ENCODE measurements at places on chromosomes 6 and 20. TPM values are rescaled to one million over a fixed set of nuclear protein-coding genes. Genes with fewer than 3 reads are reported as not detected.

- DNase-seq: no peak
Measured at GRCh38 chr20:62056377-62056776, 9.3 kb downstream of the TAF4 start.

Gene PLN
- total RNA-seq: not detected

GRCh38 chr20:53444401-53445149, 149.1 kb downstream of the ZNF217 start:
- DNase-seq: no peak

DNA sequence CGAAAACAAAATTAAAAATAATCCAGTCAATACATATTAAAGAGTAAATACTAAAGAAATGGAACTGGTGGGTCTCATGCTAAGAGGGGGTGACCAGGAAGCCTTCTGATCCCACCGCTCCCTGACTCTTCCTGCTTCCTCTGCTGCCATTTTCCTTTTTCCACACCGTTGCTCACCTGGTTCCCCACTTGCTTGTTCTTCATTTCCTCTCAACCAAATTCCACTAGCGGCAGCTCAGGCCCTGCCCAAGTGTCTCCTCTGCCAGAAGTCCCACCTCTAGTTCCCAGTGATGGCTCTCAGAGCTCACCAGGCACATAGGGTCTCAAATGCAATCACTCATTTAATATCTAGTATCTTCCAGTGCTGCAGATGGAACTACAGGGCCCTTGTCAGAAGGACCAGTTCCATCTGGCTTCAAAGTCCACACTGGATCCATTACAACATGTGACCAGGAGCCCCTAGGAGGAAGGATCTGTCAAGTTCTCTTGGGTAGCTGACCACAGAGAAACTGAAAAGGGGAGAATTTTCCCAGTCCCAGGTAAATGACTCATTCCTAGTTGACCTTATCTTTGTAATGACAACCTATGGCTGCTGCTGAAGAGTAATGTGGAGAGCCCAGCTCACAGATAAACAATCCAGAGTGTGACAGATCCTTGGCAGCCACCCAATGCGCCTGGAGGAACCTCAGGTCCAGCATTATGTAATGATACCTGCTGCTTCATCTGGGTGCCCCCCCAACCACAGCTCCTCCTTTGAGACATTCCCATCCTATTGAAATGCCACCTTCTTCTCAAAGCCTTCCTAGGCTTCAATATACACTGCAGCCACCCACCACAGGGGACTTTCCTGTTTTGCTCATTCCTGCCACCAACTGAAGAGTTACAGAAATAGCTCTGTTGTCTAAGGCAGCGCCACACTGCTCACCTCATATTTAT, 38.2 kb downstream of the ELMO2 start:
- no peak for DNase-seq

DNA sequence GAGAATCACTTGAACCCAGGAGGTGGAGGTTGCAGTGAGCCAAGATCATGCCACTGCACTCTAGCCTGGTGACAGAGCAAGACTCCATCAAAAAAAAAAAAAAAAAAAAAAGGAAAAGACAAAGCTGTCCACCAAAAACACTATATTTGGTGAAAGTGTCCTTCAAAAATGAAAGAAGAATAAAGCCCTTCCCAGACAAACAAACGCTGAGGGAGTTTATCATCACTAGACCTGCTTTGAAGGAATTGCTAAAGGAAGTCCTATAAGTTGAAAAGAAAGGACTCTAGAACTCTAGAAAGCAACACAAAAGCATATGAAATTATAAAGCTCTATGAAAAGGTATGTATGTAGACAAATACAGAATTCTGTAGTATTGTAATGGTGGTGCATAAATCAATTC, 98.8 kb downstream of the SEL1L2 start:
- DNase-seq: no peak

Gene CRISP2
- total RNA-seq: 0.23 TPM

Gene SLC32A1
- total RNA-seq: not detected

Gene NKX2-4
- 3.8 TPM for total RNA-seq

- DNase-seq: peak; percentile 12
Measured at GRCh38 chr20:37567671-37568588, 40.3 kb upstream of the BLCAP start.

DNA sequence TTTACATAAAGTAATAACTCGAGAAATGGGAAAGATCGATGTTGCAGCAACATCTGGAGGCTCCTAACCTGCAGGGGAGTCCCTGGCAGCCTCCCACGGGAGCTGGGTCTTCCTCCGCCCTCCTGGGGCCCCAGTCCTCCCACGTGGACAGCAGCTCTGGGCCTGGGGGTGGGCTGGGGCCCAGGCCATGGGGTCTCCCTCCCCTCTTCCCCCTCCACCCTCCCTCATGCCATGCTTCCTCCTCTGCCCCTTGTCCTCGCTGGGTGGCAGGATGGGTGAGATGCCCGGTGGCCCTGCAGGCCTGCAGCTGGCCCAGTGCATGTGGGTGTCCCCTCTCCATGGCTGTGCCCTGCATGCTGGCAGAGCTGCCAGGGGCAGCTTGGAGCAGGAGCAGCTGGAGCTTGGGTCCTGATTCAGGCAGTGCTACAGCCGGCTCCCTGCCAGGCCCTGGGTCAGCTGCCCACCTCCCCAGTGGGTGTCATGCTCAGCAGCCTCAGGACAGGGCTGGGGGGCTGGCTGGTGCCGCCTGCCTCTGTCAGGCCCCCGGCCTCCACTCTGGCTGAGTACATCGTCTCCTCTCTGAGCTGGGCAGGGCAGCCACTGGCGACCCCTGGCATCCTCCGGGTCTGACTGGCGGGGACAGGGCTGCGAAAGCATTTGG, 48.9 kb upstream of the BHLHE23 start:
- DNase-seq: no peak

DNA sequence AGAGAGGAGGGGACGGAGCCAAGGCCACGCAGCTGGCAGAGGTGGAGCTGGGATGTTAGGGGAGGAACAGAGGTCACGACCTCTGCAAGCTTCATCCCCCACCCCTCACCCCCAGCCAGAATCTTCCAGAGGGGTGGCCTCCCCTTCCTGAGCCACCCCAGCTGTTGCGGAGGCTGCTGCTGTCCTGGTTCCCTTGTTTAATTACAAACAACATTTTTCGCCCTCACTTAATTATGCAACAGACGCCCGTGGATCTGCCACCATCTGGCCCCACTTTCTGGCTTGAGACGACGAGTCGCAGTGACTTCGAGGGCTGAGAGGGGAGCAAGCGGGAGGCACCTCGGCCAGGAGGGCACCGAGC, 153.7 kb upstream of the PTPN1 start:
- no peak for DNase-seq

DNA sequence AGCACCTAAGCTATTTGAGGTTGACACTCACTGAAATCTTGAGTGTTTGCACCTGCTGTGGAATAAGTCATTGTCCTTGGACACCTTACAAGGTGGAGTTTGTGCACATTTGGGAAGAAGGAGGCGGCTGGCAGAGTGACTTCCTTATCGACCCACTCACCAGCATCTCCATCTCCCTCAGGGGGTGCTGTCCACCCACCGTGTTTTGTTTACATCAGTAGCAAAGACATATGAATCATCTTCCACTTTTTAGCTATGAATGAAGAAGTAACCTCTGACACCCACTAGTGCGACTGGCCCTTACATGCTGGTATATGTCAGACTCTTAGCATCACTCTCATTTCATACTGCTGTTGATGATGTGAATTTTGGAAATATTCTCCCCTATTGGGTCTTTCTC, 119.5 kb upstream of the SGK1 start:
- DNase-seq: peak; percentile 38

GRCh38 chr6:124780623-124781022, 181.6 kb upstream of the RNF217 start:
- DNase-seq: no peak
